ENCODE measurements at places on chromosomes 7 and 10.

DNA sequence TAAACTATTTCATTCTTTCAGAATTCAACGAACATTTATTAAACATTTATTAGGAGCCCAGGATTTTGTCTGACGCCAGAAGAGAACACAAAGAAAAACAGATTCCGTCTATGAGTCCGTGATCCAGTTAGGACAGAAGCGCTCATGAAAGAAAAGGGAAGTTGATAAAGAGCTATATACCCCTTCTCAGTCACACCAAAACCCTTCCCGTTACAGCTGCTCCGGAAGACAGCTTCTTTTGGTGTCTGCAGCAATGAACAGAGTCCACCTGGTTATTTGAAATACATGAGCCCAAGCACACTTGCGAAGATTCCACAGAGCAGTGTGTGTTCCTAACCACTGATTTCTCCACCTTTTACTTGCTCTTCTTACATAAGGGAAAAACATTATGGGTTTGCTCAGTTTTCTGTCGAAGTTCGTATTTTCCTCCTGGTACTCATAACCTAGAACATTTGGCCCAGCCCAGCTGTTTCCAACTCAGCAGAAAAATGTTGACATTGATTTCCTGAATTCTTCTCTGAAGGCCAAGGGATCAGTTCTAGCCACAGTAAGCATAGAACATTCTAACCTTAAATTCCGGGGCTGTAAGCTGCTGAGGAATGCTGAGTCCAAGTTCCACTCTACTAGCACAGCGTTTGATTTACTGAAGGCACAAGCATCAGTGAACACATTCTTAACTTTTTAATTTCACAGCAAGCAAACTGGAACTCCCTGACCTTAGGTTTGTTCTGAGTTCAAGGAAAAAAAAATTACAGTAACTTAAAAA lies 206.5 kb downstream of the SORCS1 start:
- DNase-seq = no peak

DNA sequence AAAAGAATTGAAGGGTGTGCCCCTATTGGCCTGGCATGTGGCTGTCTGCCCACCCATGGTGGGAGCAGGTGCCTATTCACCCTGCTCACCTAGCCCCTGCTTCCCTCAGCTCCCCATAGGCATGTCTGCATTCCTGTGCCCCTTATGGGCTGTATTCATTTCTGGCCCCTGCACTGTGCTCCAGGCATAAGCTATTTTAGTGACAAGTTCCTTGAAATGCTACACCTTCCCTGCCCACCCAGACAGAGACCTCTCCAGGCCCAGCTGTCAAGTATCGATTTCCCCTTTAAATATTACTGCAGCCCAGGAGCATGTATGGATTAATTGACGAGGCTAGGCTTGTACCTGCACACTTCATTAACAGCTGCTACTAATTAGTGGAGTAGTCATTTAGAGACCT lies 235.4 kb downstream of the RPS24 start:
- no peak for DNase-seq

DNA sequence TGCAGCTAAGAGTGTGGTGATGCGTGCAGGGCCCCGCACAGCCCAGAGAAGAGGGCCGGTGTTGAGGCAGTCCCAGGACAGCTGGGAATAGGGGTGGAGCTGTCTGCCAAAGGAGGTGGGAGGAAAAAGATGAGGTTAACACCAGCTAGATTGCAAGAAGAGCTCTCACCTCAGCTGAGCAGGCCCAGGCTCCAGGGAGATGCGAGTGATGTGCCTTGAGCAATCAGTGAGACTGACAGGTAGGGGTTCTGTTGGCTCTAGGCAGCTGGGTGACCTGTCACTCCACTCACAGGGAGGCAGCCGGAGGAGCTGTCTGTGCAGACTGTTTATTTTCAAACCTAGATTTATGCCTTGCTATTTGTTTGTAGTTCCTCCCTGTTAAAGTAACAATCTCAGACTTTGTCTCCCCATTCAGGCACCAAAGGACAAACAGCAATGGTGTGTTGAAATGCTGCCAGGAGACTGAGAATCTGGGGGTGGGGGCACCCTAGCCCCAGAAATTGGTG lies 205.1 kb upstream of the CXCL12 start:
- DNase-seq = no peak

DNA sequence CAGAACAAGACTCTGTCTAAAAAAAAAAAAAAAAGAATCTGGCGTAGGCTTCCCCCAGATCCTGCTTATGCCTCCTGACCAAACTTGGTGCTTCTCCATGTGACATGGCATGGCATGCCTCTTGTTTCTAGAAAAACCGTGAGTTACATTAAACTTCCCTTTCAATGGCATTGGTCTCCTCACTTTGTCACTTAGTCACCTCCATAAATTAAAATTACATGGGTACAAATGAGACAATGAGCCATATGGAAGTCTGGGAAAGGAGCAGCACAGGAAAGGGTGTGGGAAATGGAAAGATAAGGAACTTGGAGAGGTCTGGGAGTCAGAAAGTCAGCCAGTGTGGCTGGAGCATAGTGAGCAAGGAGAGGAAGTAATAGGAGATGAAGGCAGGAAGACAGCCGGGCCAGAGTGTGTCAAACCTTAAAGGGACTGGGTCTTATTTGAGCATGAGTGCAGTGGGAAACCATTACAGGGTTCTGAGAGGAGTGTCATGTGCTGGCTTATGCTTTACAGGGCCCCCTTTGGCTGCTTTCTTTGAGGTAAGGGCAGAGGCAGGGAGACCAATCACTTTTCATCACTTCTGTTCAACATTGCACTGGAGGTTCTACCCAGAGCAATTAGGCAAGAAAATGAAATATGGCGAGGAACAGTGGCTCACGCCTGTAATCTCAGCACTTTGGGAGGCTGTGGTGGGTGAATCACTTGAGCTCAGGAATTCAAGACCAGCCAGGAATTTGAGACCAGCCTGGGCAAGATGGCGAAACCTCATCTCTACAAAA lies 21.3 kb upstream of the ZMIZ2 start:
- peak; percentile 54 for DNase-seq

GRCh38 chr7:16776053-16776452 lies 22.5 kb downstream of the TSPAN13 start:
- no peak for DNase-seq

DNA sequence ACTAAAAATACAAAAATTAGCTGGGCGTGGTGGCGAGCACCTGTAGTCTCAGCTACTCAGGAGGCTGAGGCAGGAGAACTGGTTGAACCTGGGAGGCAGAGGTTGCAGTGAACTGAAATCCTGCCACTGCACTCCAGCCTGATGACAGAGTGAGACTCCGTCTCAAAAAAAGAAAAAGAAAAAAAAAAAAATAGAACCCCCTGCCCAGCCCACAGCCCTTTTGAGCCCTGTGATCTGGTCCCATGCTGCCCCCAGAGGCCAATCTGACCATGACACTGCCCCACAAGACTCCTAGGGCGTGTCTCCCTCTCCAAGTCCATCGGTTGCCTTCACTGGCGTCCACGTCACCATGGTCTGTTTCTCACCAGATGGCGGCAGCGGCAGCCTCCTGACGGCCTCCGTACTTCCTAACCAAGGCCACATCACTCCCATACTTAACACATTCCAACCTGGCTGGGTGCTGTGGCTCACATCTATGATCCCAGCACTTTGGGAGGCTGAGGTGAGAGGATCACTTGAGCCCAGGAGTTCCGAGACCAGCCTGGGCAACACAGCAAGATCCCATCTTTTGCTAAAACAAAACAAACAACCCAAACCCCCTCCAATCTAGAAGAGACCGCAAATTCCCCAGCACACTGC lies 18.0 kb downstream of the STX1A start:
- no peak for DNase-seq

GRCh38 chr10:636016-636730 lies 53.3 kb downstream of the DIP2C start:
- no peak for DNase-seq

- DNase-seq = no peak
Measured at GRCh38 chr7:2997014-2997413, 46.7 kb downstream of the CARD11 start.

- DNase-seq = no peak
Measured at GRCh38 chr7:155536451-155536850, 9.9 kb downstream of the CNPY1 start.

DNA sequence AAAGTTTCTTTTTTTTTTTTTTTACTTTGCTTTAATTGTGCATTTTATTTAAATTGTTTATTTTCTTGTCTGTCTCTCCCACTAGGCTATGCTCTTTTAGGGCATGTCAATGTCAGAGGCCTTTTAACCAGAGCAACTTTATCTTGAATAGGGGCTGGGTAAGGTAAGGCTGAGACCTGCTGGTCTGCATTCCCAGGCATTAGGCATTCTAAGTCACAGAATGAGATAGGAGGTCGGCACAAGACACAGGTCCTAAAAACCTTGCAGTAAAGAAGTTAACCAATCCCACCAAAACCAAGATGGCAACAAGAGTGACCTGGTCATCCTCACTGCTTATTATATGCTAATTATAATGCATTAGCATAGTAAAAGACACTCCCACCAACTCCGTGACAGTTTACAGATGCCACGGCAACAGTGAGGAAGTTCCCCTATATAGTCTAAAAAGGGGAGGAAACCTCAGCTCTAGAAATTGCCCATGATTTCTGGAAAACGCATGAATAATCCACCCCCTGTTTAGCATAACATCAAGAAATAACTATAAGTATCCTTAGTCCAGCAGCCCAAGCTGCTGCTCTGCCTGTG lies 47.0 kb upstream of the FRMD4A start:
- no peak for DNase-seq

DNA sequence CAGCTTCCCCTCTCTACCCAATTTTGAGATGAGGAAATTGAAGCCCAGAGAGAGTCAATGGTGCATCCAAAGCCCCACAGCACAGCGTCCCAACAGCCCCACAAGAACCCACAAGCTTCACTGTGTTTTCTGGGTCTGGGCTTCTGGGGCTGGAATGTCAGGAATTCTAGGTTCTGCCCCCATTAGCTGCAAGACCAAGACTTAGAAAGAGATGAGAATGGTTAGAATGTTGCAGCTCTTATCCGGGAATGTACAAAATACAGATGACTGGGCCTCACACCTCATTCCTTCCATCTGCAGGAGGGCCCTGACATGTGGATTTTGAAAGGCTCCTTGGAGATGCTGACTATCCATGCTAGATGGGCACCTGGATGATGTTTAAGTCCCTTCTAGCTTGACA lies 6.0 kb upstream of the SGPL1 start:
- no peak for DNase-seq

GRCh38 chr10:108629834-108630233 lies 1293.5 kb downstream of the XPNPEP1 start:
- DNase-seq = no peak

DNA sequence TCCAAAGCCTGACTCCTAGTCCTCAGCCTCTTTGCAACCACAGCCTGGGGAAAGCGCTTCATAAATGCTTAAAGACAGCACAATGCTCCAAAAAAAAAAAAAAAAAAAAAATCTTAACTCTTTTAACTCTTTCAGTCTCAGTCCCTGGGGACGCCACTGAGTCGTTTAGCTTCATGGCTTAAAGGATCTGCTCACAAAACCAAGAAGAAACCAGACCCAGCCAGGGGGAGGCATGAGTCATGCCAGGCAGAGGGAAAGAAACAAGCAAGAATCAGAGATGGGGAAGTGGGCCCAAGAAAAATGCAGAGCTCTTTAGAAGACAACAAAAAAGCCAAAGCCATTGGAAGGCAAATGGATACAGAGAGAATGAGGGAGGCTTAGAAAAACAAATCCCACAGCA lies 32.5 kb upstream of the DOCK1 start:
- no peak for DNase-seq

GRCh38 chr7:49273897-49274296 lies 349.6 kb downstream of the CDC14C start:
- DNase-seq = no peak

DNA sequence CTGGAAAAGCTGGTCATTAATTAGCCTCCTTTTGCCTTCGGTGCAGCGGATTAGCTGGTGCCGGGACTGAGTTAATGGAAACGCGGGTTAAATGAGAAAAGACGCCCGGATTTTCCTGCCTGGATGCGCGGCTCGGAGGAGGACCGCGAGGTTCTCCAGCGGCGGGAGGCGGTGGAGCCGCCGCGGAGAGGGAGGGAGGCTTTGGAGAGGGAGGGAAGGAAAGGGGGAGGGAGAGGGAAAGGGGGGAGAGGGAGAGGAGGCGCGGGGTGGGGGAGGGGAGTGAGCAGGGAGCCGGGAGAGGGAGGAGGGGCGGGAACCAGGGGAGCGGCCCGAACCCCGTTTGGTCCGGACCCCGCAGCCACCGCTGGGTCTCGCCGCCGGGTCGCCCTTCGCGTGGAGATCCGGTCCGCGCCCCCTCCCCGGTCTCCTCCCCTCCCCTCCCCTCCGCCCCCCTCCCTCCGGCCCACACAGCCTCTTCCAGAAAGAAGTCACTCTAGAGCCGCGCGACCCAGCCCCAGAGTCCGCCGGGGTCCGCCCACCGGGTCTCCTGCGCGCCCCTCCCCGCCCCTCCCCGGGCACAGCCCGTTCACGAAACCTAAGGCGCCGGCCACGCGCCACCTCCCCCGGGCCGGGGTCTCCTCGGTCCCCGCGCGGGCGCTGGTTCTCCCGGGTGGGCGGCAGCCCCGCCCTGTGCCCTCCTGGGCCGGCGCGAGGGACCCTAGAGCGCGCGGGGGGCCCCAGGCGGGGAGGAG lies 347.5 kb downstream of the DNAJB6 start:
- DNase-seq = no peak

DNA sequence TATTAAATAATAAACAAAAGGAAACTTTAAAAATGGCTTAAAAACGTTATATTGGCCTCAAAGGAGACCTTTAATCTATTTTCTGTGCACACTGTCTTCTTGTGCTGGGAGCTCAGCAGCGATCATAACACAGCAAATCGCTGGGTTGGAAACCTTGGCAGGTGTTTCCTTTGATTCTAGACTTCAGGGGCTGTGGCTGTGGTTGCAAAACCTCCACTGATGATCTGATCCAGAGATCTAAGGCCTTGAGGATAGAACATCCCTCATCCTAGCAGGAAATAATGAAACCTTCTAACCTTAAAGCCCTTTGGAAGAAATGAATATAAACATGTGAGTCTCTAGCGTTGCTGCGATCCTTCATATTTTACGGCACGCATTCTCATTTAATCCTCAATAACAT lies 29.8 kb downstream of the CDHR3 start:
- no peak for DNase-seq

DNA sequence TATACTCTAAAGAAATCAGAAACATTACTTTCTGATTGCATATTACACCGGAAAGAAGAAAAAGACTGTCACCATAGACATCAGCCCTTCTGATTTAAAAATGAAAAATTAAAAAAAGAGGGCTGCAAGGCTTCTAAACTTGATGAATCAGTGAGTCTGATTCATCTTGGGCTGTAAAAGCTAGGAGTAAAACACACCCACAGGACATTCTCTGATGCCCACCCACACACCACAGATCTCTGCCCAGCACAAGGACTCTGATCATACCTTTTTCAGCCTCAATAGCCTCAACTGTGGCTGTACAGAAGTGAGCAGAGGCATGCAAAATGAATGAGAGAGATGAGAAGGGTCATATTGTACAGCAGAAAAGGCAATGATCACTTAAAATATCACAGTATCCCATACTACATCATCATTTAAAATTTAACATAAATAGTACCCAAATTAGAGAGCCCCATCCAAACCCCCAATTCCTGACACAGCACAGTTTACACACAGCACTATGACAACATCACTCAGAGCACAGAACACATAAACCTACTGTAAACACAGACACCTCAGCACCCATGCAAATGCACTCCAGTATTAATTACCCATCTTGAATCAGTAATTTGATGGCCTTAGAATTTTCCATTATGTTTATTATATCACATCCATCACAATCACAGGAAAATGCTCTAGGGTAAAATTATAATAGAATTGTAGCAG lies 6.4 kb upstream of the MSS51 start:
- DNase-seq = peak; percentile 8

- no peak for DNase-seq
Measured at GRCh38 chr7:5519515-5519928, 95.9 kb upstream of the TNRC18 start.

GRCh38 chr10:113594652-113595051 lies 41.8 kb downstream of the HABP2 start:
- no peak for DNase-seq

Measured in HS-27A (cell line).